RCC 7860 (cell line): ENCODE measurements at places on chromosomes 2 and 18.

GRCh38 chr2:168600949-168601348 lies 144.9 kb downstream of the CERS6 start:
- DNase-seq: no peak

DNA sequence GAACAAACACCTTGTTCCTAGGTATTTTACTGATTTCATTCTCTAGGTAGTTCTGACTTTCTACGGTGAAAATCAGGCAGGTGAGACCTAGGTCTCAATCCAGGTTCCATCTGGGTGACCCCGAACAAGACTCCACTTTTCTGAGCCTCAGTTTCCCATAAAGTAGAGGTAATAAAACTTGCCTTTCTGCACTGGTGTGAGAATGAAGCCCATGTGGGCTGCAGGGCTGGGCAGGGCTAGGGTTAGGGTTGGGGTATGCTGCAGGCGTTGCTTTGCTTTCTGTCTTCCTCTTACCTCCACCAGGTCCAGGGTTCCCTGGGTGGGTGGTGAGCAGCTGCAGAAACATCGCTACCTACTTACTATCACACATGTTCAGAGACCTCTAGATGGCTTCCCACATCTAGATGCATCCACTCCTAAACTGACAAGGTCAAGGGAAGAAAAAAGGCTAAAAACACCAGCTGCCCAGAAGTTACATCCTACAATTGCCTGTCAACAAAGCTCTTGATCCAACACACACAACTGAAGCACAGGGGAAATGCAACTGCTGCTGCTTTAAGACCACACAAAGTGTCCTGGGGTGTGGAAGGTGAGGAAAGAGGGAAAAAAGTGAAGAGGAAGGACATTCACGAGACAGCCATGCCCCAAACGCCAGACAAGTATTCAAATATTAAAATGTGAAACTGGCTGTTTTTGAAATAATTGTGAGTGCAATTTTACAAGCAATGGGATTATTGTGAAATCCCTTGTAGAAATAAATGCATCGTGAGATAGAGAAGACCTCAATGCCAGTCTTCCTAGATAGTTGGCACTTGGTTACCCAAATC lies 23.5 kb downstream of the MBP start:
- no peak for DNase-seq

- no peak for DNase-seq
These were observed 117.6 kb upstream of the KLF7 start for GRCh38 chr2:207283356-207283755.

DNA sequence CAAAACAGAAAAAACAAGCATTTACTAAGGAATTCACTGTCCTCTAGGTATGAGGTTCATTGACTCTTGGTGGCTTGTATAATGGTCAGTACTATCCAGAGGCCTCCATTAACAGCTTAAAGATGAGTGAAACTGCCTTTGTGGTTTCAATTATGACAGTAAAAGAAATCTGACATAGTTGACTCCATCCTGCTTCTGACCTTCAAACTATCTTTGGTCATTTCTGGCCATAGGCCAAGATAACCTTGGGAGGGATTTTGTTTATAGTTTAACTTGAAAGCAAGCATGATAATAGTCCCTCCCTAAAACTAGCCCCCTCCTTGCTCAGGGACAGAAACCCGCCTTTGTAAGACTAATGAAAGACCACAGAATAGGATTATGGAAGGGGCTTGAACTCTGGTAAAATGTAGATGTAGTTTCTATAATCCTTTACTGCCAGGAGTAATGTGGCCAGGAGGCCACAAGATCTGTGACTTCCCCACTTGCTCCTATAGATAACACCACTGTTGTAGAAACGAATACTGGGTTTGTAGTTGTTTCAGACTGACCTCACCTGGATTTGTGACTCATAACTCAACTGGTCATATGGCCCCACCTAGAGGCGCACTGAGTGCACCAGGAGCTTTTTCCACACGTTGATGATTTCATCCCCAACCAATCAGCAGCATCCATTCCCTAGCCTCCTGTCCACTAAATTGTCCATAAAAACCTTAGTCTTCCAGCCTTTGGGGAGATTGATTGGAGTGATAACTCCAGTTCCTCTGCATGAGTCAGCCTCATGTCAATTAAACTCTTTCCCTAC lies 8.6 kb upstream of the PLEKHM3 start:
- DNase-seq: peak; percentile 46

GRCh38 chr2:70496819-70497218 lies 56.8 kb downstream of the TGFA start:
- DNase-seq: peak; percentile 30

DNA sequence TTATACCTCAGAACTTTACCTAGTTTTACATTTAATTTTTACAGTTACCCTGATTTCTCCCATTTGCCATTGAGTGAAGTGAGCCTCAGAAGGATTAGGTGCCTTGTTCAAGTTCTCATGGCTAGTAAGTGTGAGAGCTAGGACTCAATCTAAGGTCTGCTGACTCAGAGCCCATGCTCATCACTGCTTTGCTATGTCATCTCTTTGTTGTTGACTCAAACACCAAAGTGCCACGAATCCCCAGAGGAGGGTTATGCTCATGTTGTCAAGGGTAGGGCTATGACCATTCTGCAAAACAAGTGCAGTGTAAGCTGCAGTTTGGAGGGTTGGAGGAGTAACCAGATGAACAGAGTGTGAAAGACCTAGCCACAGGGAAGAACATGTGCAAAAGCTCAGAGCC lies 185.4 kb upstream of the SKOR2 start:
- DNase-seq: no peak

DNA sequence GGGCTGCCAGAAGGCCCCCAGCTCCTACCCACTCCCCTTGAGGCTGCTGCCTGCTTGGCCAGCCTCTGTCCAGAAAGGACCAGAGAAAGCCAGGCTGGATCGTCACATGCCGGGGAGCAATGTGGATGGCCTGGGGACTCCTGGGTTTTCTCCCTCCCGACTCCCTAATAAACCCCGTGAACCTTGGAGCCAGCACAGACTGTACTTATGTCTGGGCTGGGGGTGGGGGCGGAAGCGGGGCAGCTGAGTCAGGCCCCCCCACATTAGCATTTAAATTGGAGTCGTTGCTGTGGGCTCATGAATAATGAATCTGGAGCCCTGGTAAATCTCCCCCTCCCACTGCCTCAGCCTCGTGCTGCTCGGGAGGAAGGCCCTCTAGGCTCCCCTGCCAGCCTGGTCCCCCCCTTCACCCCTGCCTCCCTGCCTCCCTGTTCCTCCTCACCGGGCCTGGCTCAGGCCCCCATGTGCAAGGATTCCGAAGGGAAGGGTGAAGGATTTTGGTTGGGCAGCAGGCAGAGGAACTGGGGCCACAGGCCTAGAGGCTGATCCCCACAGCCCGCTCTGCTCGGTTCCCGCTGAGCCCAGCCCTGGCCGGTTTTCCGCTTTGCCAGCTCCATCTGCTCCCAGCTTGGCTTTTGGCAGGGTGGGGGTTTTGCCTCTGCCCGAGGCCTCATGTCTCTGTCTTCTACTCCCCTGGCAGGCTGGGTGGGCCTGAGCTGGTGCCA lies 7.3 kb upstream of the ASIC4 start:
- no peak for DNase-seq

DNA sequence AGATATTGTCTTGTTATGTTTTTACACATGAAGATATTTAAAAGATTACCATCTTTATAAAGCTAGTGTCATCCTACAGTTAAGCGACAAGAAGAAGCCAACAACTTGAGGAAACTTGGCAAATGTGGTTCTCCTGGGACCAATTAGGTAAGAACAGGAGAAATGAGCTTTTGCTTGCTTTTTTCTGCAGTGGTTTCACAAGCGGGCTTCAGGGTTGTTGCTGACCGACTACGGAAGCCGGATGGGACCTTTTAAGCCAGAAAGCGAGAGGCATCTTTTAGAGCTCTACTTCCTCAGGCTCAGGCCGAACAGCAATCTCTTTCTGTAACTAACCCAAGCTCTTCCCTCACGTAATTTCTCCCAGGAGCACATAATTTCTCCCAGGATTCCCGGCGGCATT lies 256.5 kb downstream of the CNTNAP5 start:
- DNase-seq: no peak

- peak; percentile 65 for DNase-seq
These were observed 5.6 kb downstream of the FOSL2 start for GRCh38 chr2:28398101-28398834.

DNA sequence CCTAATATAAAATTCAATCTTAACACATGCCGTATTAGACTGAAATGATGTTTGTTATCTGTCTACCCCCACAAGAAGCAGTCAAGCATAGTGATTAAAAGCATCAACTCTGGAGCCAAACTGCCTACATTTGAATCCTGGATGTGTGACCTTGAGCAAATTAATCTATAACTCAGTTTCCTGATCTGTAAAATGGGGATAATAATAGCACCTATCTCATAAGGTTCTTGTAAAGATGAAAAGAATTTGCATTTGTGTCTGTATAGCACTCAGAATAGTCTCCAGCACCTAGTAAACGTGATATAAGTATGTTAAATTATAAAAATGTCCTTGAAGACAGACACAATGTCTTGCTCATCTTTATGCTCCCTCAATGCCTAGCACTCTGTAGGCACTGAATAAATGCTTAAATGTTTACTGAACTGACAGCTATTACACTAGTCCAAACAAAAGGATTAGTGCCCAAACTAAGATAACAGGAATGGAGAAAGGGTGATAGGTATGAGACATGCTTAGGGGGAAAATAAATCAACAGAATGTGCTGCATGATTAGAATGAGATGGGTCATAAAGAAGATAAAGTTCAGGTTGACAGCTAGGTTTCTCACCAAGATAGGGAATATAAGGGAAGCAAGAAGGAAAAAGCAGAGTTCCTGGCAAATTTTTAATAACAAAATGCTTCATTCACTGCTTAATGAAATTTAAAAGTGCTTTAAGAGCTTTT lies 180.6 kb downstream of the ATAD2B start:
- no peak for DNase-seq

- no peak for DNase-seq
These were observed 816.2 kb downstream of the MBD2 start for GRCh38 chr18:53408271-53408670.

- no peak for DNase-seq
These were observed 14.9 kb downstream of the ATOH8 start for GRCh38 chr2:85768713-85769112.

- DNase-seq: peak; percentile 67
These were observed 7.2 kb upstream of the ABCB11 start for GRCh38 chr2:169038338-169038757.

DNA sequence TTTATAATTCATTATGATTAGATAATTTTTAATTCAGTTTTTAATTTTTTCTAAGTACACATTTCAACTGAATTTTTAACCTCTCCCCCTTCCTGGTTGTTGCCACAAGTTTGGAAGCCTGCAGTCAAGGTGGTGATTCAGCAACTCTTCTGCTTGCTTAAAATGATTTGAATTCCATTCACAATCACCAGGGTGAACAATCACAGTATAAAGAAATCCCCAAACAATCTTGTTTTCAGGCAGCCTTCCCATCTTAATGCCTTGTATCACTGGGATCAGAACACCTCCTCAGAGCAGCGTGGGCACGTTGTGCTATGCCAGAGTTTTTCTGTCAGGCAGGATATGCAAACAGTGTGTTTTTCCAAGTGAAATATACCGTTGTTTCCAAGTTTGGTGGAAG lies 46.7 kb upstream of the BARD1 start:
- DNase-seq: peak; percentile 20

DNA sequence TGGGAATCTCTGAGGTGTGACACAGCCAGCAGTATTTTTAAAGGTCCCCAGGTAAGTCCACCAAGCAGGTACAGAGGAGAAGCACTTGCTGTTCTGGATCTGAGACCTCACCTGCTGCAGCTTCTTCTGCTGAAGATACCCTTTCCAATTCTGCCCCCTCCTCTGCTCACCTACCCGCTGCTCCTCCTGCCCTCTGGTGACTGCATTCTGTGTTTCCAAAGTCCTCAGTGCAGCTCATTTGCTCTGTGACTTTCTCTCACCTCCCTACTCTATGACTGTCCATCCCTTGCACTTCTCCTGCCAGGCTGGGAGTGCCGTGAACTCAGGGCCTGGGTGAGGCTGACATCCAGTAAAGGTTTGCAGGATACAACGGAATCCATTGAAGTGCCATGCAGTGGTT lies 205.2 kb upstream of the LYPD1 start:
- DNase-seq: no peak

GRCh38 chr2:69271831-69272257 lies 115.2 kb downstream of the GFPT1 start:
- no peak for DNase-seq

DNA sequence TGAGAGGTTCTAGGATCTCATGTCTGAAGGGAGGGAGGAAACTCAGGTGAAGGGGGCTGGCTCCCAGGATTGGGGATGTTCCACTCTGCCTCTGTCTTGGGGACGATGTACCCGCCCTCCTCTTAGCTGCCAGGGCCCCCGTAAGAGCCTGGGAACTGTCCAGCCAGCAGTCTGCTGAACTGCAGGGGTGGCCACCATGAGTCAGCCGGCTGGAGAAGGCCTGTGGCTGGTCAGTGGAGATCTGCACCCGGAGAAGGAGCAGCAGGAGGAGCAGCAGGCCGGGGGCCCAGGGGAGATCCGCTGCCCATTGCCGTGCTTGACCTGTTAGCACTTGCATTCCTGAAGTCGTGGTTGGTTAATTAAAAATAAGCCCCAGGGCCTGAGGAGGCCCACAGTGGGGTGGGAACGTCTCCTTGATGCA lies 180.3 kb downstream of the TFCP2L1 start:
- no peak for DNase-seq

- no peak for DNase-seq
These were observed 192.6 kb upstream of the TWIST2 start for GRCh38 chr2:238655198-238655860.

DNA sequence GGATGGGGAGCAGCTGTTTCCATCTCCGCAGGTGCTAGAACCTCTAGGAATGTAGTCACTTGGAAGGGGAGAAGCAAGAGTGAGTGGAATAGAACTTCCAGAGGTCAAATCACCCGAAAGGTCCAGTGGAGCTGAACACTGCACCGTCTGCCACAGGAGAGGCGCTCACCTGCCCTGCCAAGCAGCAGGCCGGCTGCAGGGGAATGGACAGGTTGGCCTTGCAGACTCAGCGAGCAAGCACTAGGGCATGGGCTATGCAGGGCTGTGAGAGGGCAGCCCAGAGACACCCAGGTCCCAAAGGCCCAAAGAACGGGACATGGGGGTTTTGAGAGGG lies 214.2 kb downstream of the TNS1 start:
- DNase-seq: no peak

DNA sequence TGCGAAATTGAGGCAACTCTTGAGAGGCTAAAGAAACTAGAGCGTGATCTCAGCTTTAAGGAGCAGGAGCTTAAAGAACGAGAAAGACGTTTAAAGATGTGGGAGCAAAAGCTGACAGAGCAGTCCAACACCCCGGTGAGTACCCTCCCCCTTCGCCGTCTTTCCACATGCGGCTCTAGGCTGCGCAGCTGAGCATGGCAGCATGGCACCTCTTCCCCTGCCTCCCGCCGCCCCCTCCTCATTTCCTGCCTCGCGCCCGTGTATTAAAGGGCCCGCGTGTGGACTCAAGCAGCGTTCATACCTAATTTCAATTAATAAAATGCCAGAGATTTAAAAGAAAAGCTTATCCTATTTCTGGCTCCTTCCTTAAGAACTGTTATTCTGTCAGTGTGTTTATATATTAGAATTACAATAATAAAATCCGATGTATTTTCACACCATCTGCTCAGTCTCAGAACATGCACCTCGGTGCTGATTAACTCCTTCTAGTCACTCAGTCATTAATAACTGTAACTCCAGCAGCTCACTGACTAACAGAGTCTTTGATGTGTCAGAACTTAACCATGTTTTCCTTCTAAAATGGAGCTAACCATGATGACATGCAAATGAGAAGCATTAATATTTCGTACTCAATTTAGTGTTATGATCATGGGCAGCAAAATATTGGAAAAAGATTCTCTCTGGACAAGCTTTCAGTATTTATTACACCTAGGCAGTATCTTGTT lies 137.4 kb upstream of the CDCA7 start:
- no peak for DNase-seq
